Fibroblast of upper back skin (primary cell): ENCODE measurements at places on chromosomes 7 and 10.

- no peak for DNase-seq
These were observed at the start of gene PRTFDC1 for GRCh38 chr10:24952143-24952706. PRTFDC1 (minus strand) TSS chr10:24952606; CDS start chr10:24952575, 31 bp downstream.

DNA sequence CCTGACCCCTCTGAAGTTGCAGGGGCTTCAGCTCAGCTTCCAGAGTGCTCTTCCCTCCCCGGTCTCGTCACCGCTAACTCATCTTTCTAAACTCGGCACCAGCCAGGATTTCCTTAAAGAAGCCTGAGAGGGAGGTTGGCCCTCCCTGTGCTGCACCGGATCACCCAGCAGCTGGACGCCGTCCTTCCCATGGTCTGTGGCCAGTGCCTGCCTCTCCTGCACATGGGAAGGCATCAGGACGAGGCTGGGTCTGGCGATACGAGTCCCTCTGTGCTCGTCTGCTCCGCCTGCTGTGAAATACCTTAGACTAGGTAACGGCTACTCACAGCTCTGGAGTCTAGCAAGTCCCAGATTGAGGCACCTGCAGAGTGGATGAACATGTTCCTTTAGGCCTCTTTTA is 179.1 kb downstream of the ZMYND11 start:
- no peak for DNase-seq

DNA sequence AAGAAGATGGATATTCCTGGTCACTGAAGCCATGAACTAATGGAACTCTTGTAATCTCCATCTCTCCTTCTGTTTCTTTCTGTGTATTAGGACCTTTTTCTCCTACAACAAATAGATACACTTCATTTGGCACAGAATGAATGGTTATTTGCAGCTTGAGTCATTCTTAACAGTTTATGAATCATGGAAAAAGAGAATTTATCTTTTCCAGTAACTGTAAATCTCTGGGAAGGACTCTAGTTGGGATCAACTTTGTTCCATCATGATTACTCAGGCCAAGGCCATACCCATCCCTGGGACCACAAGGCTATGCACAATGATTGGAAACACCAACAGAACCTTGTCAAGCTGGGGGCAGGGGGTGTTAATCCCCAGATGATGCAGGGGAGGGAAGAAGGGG is 36.1 kb upstream of the MDFIC start:
- DNase-seq, result peak; percentile 38

DNA sequence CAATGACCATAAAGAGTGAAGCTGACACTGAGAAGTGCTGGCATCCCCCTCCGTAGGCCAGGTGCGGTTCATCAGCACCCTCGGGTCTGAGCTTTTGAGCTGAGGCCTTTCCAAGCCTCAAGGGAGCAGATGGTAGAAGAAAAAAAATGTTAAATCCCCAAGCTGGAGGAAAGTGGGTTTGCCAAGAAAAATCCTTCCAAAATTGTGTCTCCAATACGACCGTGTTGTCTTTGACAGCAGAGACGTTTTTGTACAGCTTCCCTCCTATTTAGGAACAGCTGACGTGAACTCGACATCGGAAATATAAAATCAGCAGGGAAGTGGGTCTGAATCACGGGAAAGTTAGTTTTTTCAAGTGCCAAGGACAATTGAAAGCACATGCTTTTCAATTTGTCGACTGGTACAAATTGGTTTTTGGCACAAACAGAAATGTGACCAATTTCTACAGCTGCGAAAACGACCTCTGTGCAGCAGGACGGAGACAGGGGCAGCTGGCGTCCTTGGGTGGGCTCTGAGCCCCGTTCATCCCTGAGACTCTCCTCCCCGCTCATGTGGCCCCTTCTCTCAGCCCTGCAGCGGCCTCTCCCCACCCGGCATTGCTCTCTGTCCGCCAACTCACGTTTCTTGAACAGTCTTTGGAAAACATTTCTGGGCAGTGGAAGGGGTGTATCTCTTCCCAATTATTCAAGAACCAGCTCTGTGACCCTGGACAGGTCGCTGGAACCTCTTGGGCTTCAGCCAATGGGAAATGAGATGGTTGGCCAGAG is 89.9 kb downstream of the PAXIP1 start:
- no peak for DNase-seq

DNA sequence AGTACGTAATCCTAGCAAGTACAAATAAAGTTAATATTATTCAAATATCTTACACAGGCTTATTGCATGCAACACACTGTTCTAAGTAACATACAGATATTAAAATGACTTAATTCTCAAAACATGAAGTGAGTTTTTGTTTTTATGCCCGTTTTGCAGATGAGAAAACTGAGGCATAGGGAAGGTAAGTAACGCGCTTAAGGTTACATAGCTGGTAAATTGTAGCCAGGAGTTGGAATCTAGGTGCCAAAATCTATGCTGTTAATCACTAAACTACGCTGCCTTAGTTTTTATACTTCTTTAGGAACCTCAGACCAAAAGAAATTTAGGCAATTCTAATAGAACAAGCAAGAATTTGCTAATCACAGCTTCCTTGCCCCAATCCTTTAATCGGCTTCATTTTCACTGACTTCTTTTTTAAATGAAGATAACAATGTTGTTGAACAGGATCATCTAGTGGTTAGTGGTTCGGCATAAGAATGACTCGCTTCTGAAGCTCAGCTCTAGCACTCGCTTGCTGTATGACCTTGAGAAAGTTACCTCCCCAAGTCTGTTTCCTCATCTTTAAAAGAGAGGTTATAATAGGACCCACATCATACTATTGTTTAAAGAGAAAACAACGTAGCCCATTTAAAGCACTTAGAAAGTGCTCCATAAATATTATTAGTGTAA is 1.0 kb upstream of the LRRTM3 start:
- DNase-seq, result no peak

DNA sequence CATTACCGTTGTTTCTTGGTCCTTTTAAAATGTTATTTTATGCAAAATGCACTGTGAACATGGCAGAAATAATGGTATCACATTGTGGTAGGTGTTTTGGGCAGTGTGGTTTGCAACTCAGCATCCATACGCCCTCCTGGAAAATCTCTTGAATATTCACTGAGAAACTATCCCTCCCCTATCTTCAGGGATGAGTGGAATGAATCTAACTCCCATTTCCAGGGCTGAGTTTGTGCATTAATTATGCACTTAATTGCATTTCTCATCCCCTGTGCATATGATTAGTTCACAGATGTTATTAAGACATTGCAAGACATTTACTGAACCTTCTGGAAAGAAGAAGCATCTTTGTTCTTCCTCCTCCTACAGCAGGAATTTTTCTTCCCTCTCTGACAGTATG is 36.5 kb downstream of the CFAP43 start:
- DNase-seq, result no peak

- no peak for DNase-seq
These were observed 222.2 kb upstream of the FZD1 start for GRCh38 chr7:91041901-91042484.

GRCh38 chr10:96097865-96098264 is 32.2 kb upstream of the ZNF518A start:
- no peak for DNase-seq

DNA sequence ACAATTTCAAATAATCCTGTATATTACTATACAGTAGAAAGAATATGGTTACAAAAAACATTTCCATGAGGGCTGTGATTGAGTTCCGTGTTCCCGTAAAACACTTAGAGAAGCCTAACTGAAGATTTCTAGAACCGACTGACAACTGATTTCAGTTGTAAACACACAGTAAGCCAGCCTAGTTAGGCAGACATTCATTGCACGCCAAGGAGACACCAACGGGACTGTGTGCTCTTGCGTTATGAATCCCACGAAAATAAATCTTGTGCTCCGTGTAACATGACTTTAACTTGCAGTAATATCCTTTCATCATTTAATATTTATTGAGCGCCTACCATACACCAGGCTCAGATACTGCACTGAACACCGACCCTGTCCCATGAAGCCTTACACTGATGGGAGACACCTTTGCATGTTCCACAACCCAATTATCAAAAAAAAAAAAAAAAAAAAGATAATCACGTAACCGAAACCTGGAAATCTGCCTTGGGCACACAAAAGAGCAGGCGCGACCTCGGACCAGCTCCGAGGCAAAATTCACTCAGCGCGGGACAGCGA is 420 bp upstream of the KLHL7 start:
- DNase-seq, result no peak

DNA sequence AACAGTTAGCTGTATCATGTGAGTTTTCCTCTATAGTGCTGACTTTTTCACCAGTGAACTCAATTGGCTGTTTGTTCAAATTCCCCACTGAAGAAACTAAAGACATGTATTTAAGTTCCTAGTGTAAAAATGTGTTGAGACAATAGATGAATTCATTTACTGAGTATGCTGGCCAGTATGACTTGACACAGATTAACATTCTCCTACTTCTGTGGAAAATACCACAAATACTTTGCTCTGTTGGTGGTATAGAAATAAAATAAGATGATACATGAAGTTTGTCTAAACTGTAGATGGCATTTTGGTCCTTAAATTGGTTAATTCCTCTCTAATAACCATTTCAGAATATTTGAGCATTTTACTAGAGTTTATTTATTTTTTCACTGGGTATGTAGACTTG is 227.7 kb upstream of the TEX47 start:
- peak; percentile 44 for DNase-seq

- DNase-seq, result no peak
These were observed 45.3 kb upstream of the DKK1 start for GRCh38 chr10:52268790-52269189.

- DNase-seq, result no peak
These were observed 11.0 kb upstream of the ACBD5 start for GRCh38 chr10:27251554-27251953.

- no peak for DNase-seq
These were observed 168.7 kb downstream of the TMEM178B start for GRCh38 chr7:141242568-141242967.

- peak; percentile 3 for DNase-seq
These were observed 27.6 kb downstream of the NPS start for GRCh38 chr10:127576740-127577161.

DNA sequence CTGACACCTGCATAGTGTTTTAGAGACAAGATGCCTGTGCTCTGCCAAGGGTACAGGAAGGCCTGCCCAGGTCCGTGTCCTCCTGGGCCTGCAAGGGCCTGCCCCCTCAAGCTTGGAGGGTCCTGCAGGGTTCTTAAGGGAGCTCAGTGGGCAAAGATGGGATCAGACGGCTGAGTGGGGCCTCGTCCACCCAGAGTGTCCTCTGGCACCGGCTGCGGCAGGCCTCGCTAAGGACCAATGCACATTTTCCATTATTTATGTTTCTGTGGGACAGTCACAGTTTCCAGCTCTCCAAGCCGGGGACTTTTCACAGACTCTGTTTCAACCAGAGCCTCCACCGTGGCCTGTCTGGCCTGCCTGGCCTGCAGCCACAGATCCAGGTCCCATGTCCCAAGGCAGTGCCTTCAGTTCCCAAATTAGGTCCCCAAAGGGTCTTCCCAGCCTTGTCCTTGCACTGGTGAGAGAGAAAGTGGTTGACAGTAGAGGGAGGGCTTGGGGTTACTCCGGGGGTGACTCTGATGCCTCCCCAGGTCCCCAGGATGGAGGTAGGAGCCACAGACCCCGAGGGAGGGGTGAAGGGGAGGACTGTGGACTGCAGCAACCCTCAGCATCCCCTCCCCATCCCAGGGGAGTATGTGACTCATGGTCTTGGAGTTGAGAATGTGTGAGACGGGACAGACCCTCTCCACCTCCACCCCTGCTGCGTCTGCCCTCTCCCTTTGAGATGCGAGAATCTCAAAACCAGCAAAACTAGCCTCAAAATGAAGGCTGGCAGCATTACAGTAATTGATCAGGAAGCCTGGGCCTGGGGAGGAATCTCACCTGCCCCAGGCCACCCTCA is 14.8 kb downstream of the MYL10 start:
- DNase-seq, result peak; percentile 42

GRCh38 chr7:1248916-1249581 is 16.4 kb downstream of the UNCX start:
- no peak for DNase-seq

- no peak for DNase-seq
These were observed 388.6 kb downstream of the EXOC4 start for GRCh38 chr7:133641436-133641835.

GRCh38 chr10:46198516-46198915 is 88.3 kb upstream of the ANTXRL start:
- no peak for DNase-seq

GRCh38 chr10:92598321-92598720 is 5.4 kb downstream of the KIF11 start:
- DNase-seq, result peak; percentile 72

GRCh38 chr7:44206008-44206407 is 5.2 kb downstream of the YKT6 start:
- no peak for DNase-seq

GRCh38 chr7:112930787-112931186 is 140.6 kb upstream of the TMEM168 start:
- DNase-seq, result peak; percentile 73

- DNase-seq, result no peak
These were observed 65.5 kb downstream of the TNS3 start for GRCh38 chr7:47516386-47516785.

- DNase-seq, result no peak
These were observed 341.6 kb downstream of the ABCA13 start for GRCh38 chr7:48512892-48513291.

- peak; percentile 93 for DNase-seq
These were observed 147.3 kb downstream of the CELF2 start for GRCh38 chr10:11164803-11165590.

- peak; percentile 53 for DNase-seq
These were observed 988 bp upstream of the EN2 start for GRCh38 chr7:155456738-155457543.

- DNase-seq, result peak; percentile 89
These were observed 304.5 kb downstream of the WDR37 start for GRCh38 chr10:1360558-1361164.

- peak; percentile 52 for DNase-seq
These were observed 86.9 kb upstream of the KCND2 start for GRCh38 chr7:120185940-120186682.

GRCh38 chr7:9217204-9217603 is 783.8 kb downstream of the NXPH1 start:
- no peak for DNase-seq

DNA sequence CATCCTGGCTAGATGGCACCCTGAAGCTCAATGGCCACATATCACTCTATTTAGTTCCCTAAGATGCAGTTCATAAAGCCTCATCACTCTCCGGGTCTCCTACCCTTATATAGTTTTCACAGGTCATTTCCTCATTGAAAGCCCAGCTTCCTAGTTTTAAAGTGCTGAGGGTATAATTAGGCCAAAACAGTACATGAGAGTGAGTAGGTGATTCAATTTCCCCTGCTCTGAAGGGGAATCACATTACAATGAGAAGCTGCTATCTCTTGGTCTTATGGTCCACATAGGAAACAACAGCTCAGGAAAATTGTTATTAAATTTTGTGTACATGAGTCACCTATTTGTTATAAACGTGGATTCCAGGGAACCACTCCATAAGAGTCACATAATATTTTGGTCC is 162.0 kb downstream of the SEMA3E start:
- DNase-seq, result no peak

GRCh38 chr10:97522937-97523336 is 24.2 kb downstream of the UBTD1 start:
- DNase-seq, result no peak

- no peak for DNase-seq
These were observed 94.9 kb downstream of the GAD2 start for GRCh38 chr10:26311383-26311940.

DNA sequence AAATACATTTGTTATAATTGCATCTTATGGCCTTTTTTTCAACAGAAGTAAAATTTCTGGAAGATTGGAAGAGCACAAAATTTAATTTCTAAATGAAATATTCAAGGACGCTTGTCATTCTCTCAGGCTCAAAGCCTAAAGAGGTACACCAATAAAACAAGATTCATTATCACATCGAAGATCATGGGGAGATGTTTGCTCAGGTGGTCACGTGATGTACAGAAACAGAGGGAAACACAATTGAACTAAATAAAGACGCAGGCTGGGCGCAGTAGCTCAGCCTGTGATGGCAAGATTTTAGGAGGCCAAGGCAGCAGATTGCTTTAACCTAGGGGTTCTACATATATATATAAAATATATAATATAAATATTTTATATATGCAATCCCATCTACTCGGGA is 37.3 kb upstream of the TMEM254 start:
- no peak for DNase-seq
